ENCODE measurements at places on chromosomes 16 and 17. TPM values are rescaled to one million over a fixed set of nuclear protein-coding genes. Genes with fewer than 3 reads are reported as not detected.

Gene KRT32
- total RNA-seq, result not detected

Gene SSTR5
- total RNA-seq, result 0.23 TPM

Gene CDC6
- total RNA-seq, result 86.1 TPM

Gene SMYD4
- 32.1 TPM for total RNA-seq

Gene EXOC3L1
- 0.72 TPM for total RNA-seq

Gene SOX15
- total RNA-seq, result 0.53 TPM

DNA sequence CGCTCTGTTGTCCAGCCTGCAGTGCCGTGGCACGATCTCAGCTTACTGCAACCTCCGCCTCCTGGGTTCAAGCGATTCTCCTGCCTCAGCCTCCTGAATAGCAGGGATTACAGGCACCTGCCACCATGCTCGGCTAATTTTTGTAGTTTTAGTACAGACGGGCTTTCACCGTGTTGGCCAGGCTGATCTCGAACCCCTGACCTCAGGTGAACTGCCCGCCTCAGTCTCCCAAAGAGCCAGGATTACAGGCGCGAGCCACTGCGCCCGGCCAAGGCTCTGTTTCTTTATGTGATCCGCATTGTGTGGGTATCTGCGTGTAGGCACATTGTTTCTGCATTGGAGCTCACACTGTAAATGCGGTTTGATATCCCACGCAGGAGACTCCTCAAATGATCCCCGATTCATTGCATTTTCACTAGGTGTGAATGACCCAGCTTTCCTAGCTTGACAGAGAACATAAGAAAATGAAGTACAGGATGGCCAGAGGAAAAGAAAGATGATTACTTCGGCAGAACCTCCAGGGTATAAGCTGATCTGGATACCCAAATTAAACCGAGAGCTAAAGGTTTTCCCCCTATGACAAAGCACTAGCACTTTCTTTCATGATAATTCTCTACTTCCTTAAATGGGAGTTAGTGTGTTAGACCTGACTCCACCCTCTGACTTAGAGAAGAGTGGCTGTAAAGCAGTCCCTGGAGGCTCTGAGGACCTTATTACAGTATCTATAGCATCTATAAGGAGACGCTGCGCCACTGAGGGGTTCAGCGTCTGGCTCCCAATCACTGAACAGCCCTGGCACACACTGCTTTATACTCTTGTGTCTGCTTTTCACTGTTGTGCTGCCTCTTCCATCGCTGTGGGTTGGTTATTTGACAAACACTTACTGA lies 17.3 kb downstream of the COTL1 start:
- peaks cover 9% of the 10 kb centered on the region for H3K4me1 ChIP-seq
- no peaks in the 10 kb centered on the region for H3K36me3 ChIP-seq
- peak overlapping the region; percentile 69 for H3K27ac ChIP-seq
- no peaks in the 10 kb centered on the region for H3K27me3 ChIP-seq
- DNase-seq, result no peak

DNA sequence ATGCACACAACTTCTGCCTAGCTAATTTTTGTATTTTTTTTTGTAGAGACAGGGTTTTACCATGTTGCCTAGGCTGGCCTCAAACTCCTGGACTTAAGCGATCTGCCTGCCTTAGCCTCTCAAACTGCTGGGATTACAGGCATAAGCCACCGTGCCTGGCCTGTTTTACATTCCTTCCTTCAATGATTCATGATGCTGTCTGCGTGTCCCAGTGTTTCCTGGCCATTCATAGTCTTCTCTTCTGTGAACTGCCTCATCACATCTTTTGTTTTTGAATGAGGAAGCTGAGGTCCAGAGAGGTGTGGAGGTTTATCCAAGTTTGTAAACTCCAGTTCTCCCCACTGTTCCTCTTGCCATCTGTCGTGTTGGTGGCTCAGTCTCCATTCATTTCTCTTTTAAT lies 64.5 kb upstream of the MED9 start:
- no peaks in the 10 kb centered on the region for H3K36me3 ChIP-seq
- peaks cover 18% of the 10 kb centered on the region for H3K4me1 ChIP-seq
- no peaks in the 10 kb centered on the region for H3K27me3 ChIP-seq
- no peak overlapping the region for H3K4me3 ChIP-seq

GRCh38 chr16:16124974-16125373 lies 98.3 kb downstream of the ABCC6 start:
- no peak overlapping the region for H3K4me3 ChIP-seq
- H3K27ac ChIP-seq, result no peak overlapping the region
- no peak for DNase-seq

DNA sequence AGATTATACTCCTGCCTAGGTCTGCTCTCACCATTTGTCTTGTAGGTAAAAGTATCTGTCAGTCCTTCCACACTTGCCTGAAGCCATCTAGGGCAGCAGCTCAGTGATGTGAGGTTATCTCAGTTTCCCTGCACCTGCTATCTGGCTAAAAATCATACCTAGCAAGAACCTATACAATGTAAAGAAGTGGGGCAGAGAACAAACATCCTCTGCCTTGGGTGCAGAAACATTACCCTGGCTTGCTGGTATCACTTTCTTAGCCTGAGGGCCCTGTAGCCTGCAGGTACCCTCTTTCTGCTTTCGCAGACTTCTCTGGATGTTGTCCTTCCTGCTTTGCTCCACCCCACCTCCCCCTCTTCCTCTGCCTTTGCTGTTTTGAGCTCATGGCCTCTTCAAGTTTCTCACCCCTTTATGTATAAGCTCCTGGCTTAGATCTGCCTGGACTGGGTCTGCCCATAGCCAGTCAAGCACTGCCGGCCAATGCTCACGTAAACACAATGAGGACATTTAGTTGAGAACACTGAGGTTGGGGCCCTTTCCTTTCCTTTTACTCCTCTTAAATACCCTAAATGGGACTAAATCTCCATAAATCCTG lies 8.7 kb upstream of the SDK2 start:
- H3K27me3 ChIP-seq, result no peaks in the 10 kb centered on the region
- H3K4me3 ChIP-seq, result no peak overlapping the region
- no peak for DNase-seq

- no peak overlapping the region for H3K4me3 ChIP-seq
- no peak overlapping the region for H3K27ac ChIP-seq
- H3K4me1 ChIP-seq, result no peaks in the 10 kb centered on the region
These were observed 4.9 kb downstream of the IRX6 start for GRCh38 chr16:55328611-55329569.

DNA sequence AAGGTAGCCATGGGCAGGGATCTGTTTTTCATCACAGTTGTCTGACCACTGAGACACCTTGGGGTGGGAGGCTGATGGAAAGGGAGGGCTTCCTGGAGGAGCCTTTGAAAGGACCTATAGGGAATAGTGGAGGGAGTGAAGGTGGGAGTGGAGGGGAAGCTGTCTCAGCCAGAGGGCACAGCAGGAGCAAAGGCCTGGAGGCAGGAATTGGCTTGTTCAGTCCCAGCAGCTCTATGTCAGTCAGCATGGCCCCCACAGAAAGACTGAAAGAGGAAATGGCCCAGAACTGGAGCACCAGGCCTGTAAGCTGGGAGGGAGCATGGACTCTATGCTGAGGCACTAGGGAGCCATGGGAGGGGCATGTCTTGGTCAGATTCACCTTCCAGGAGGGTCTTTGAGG lies 12.8 kb upstream of the CBFB start:
- no peak overlapping the region for H3K27ac ChIP-seq
- no peak overlapping the region for H3K4me3 ChIP-seq

DNA sequence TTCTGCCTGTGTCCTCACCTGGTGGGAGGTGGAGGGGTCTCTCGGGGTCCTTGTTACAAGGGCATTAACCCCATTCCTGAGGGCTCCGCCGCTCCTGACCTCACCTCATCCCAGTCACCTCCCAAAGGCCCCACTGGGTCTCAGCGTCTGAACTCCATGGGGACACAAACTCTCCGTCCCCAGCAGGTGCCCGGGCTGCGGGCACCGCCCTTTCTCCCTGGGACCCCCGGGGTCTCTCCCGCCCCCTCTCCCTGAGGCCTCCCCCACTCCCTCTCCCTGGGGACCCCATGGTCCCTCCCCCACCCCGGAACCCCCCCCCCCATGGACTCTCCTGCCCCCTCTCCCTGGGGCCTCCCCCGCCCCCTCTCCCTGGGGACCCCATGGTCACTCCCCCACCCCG lies 24.8 kb downstream of the CACNA1H start:
- DNase-seq, result no peak

DNA sequence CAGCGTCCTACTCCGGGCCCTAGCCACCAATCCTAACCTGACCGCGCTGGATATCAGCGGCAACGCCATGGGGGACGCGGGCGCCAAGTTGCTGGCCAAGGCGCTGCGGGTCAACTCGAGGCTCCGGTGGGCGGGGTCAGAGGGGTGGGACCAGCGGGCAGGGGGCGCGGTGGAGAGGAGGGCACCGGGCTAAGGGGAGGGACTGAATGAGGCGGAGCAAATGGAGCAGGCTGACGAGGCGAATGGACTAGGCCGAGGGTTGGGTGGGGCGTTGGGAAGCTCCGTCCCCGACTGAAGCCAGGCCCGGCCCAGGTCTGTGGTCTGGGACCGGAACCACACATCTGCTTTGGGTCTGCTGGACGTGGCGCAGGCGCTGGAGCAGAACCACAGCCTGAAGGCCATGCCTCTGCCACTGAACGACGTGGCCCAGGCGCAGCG lies 4.6 kb downstream of the CARMIL2 start:
- no peak overlapping the region for H3K4me3 ChIP-seq
- DNase-seq, result no peak
- H3K36me3 ChIP-seq, result no peaks in the 10 kb centered on the region
- no peak overlapping the region for H3K27ac ChIP-seq
- H3K27me3 ChIP-seq, result no peaks in the 10 kb centered on the region
- H3K4me1 ChIP-seq, result peaks cover 10% of the 10 kb centered on the region

GRCh38 chr17:46121841-46122485 lies 71.3 kb downstream of the KANSL1 start:
- no peaks in the 10 kb centered on the region for H3K27me3 ChIP-seq
- 0 out of 2 replicates have a peak, but pooled peaks cover 7% of the 10 kb centered on the region for H3K4me1 ChIP-seq
- no peak overlapping the region for H3K4me3 ChIP-seq
- no peaks in the 10 kb centered on the region for H3K36me3 ChIP-seq
- H3K27ac ChIP-seq, result no peak overlapping the region

DNA sequence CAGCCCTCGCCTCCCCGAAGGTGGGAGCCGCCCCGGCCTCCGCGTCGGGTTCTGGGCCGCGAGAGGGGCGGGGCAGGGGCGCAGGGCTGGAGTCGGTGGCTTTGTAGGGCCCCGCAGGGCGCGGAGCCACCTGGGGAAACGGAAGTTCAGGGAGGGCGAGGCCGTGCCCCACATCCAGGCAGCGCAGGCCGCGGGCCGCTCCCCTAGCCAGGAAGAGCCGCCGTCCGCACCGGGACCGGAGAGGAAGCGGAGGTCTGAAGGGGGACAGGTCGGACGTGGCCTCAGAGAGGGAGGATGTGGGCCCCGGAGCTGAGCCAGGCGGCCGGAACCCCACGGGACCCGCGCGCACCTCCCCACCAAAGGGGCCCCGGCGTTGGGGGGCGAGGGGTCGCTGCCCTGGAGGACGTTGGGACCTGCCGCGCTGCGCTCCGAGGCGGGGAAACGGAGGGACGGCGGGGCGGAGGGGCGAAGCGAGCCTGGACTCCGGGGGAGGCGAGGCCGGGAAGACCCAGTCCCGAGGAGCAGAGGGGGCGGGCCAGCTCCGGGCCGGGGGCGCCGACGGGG lies 482 bp upstream of the SLC16A3 start:
- H3K4me3 ChIP-seq, result peak overlapping the region; percentile 46
- no peak for DNase-seq
- H3K36me3 ChIP-seq, result no peaks in the 10 kb centered on the region
- peaks cover 31% of the 10 kb centered on the region for H3K4me1 ChIP-seq

- H3K27ac ChIP-seq, result no peak overlapping the region
- no peaks in the 10 kb centered on the region for H3K36me3 ChIP-seq
- no peak overlapping the region for H3K4me3 ChIP-seq
- H3K4me1 ChIP-seq, result no peaks in the 10 kb centered on the region
- H3K27me3 ChIP-seq, result no peaks in the 10 kb centered on the region
These were observed 235.2 kb upstream of the TNRC6C start for GRCh38 chr17:77723071-77723908.

GRCh38 chr17:20955427-20956323 lies 87.1 kb downstream of the USP22 start:
- H3K4me1 ChIP-seq, result no peaks in the 10 kb centered on the region
- H3K27ac ChIP-seq, result no peak overlapping the region
- H3K4me3 ChIP-seq, result no peak overlapping the region
- no peaks in the 10 kb centered on the region for H3K36me3 ChIP-seq
- no peaks in the 10 kb centered on the region for H3K27me3 ChIP-seq

GRCh38 chr16:85728879-85729278 lies 22.0 kb downstream of the C16orf74 start:
- no peaks in the 10 kb centered on the region for H3K36me3 ChIP-seq
- peaks cover 11% of the 10 kb centered on the region for H3K4me1 ChIP-seq
- H3K27ac ChIP-seq, result no peak overlapping the region
- no peaks in the 10 kb centered on the region for H3K27me3 ChIP-seq
- H3K4me3 ChIP-seq, result no peak overlapping the region
- no peak for DNase-seq

DNA sequence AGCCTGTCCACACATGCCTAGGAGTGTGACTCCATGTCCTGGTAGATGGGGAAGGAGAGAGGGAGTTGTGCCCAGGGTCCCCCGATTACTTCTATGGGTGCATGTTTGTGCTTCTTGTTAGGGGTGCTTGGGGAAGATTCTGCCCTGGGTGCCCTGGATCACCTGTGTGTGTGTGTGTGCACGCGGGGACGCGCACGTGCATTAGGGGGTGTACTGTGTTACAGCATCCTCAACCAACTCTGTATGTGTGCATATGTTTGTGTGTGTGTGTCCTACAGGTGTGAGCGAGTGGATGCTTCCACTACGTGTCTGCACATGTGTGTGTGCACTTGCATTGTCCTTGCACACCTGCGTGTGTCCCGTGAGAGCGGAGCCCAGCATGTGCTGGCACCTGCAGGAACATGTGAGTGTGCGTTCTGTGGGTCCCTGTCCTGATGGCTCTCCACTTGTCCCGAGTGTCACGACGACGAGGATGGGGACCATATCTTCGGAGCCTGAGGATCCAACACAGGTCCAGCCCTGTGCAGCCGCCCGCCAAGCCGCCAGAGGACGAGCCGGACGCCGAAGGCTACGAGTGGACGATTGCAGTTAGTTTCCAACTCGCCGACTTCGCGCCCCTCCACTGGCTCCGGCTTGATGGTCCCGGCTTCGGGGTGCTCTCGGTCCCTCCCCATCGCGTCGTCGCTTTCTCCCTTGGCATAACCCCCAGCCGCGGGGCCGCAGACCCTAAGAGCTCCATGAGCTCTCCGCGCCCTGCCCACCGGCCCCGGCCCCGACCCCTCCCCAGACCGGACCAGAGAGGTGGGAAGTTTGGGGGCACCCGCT lies 6.0 kb upstream of the TBC1D3B start:
- peak overlapping the region; percentile 47 for H3K4me3 ChIP-seq
- no peak overlapping the region for H3K27ac ChIP-seq
- DNase-seq, result no peak
- no peaks in the 10 kb centered on the region for H3K36me3 ChIP-seq
- no peaks in the 10 kb centered on the region for H3K27me3 ChIP-seq
- peaks cover 4% of the 10 kb centered on the region for H3K4me1 ChIP-seq

DNA sequence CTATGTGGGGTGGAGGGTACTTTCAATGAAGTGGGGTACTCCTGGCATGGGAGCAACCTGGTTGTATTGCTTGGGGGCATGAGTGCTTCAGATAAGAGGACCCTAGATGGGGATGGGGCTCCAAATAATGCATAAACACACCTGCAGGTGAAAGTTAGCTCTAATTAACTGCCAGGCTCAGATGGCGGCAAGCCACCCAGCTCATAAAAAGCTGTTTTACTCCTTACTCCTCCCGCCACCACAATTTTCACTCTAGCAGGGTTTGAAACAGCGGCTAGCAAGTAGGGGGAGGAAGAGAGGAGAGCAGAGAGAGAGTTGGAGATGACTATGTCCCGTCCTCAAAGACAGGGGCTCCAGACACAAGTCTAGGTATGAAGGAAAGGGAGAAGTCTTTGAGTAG lies 117.7 kb upstream of the WSCD1 start:
- DNase-seq, result no peak
- no peaks in the 10 kb centered on the region for H3K27me3 ChIP-seq
- H3K4me3 ChIP-seq, result no peak overlapping the region
- no peaks in the 10 kb centered on the region for H3K36me3 ChIP-seq
- H3K27ac ChIP-seq, result no peak overlapping the region
